Suppressor macrophage treated with lipopolysaccharide for 1 hour (primary cell): ENCODE measurements at places on chromosomes 2 and 18.

DNA sequence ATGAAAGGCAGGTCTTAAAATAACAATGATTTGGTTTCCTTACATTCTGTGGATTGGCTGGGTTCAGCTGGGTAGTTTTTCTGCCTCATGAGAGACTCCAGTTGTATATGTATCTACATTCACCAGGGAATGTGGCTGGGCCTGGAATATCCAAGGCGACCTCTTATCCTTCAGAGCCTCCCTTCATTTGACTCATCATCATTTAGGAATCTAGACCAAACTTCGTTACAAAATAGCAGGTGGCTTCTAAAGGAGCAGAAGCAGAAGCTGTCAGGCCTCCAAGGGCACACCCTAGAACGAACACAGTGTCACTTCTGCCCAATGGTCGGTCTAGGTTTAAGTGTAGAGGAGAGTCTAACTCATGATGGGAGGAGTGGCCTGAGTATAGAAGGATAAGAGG lies 204.2 kb downstream of the EN1 start:
- no peak for DNase-seq

DNA sequence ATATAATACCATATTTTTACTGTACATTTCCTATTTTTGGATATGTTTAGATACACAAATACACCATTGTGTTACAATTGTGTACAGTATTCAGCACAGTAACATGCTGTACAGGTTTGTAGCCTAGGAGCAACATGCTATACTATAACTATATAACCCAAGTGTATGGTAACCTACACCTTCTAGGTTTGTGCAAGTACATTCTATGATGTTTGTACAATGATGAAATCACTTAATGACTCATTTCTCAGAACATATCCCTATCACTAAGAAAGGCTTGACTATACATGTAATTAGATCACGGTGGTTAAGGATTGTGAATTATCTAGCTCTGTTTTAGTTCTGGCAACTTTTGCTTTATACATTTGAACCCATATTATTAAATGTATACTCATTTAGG lies 31.3 kb downstream of the NPHP1 start:
- DNase-seq = peak; percentile 16

GRCh38 chr2:239644011-239644410 lies 243.2 kb upstream of the HDAC4 start:
- peak; percentile 47 for DNase-seq

DNA sequence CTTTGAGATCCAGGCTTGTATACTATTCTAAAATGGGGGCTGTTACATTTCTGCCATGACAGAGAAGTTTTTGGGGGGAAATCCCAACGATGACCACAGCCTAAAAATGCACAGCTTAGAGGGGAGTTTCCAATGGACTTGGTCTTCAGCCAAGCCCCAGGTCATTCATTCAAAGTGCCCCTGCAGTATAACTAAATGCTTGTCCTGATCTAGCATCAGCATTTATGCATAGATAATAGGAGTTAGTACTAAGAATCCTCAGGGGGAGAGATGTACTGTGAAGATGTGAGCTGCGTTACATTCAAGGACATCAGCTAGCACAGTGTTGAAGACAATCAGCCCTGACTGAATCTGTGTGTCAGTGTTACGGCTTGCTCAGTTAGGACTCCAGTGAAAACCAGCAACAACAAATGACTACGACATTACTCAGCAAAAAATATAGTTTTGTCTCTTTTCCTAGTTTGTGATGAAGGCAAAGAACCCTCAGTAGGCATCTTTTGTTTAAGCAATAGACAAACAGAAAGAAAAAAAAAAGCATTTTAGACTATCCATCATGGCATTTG lies 160.9 kb downstream of the ZEB2 start:
- DNase-seq = peak; percentile 95

DNA sequence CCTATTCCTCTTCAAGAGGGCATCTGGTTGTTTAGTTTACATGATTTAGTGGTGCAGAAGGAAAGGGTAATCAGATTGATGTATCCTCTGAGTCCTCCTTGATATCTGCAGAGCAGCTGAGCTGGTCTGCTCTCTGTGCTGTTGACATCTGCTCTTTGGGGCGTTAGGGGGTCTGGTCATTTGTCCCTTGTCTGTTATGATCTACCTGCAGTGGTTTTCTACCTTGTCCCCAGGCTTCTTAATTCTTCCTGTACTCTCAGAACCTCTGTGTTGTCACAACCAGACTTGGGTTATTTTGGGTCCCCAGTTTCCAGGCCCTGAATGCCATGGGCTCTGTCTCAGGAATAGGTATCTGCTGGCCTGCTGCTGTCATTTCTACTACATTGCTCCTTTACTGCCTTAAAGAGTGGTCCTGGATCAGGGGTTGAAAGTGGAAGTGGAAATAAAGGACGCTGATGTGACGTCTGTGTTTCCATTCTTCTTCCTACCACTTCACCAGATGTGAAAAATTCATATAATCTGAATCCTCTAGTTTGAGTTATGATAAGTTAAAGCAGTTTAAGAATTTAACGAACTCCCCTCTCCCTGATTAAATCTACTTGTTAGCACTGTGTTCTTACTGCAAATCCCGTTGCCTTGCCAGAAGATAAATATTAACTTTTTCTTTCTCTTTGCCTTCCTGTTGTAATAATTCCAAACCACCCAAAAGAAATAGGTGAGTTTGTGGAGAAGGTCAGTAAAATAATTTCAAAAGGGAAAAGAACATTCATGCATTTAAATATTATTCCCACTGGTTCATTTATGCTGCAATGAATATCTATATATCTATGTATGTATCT lies 16.6 kb upstream of the CPS1 start:
- no peak for DNase-seq

DNA sequence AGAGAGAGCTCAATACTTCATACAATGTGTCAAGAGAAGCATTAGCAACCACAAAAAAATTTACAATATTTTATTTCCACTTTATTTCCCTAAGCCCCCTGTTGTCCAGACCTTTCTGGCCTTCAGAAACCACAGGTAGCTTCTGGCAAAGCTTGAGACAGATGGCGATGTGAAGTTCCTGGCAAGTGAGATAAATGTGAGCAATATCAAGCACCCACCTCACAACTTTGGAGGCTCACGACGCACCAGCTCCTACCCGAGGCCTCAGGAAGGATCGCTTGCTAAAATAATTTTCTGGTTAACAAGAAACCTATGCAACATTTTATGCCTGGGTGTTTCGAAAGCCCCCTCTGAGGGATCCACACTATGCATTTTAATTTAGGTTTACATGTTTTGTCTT lies 158.1 kb upstream of the CHAC2 start:
- DNase-seq = no peak
